ENCODE measurements at places on chromosomes 5 and 9. TPM values are rescaled to one million over a fixed set of nuclear protein-coding genes. Genes with fewer than 3 reads are reported as not detected.

- H3K4me1 ChIP-seq, result no peaks in the 10 kb centered on the region
- no peak overlapping the region for H3K4me3 ChIP-seq
- H3K36me3 ChIP-seq, result no peaks in the 10 kb centered on the region
- no peak overlapping the region for H3K27ac ChIP-seq
Observed at GRCh38 chr9:121946465-121946864, 146.6 kb downstream of the TTLL11 start.

- H3K36me3 ChIP-seq, result no peaks in the 10 kb centered on the region
- peaks cover 11% of the 10 kb centered on the region for H3K4me1 ChIP-seq
- peak overlapping the region; percentile 68 for H3K4me3 ChIP-seq
- H3K27ac ChIP-seq, result peak overlapping the region; percentile 12
- peak; percentile 64 for DNase-seq
- H3K27me3 ChIP-seq, result no peaks in the 10 kb centered on the region
Observed at GRCh38 chr5:145856285-145856818, 16.5 kb downstream of the GRXCR2 start.

DNA sequence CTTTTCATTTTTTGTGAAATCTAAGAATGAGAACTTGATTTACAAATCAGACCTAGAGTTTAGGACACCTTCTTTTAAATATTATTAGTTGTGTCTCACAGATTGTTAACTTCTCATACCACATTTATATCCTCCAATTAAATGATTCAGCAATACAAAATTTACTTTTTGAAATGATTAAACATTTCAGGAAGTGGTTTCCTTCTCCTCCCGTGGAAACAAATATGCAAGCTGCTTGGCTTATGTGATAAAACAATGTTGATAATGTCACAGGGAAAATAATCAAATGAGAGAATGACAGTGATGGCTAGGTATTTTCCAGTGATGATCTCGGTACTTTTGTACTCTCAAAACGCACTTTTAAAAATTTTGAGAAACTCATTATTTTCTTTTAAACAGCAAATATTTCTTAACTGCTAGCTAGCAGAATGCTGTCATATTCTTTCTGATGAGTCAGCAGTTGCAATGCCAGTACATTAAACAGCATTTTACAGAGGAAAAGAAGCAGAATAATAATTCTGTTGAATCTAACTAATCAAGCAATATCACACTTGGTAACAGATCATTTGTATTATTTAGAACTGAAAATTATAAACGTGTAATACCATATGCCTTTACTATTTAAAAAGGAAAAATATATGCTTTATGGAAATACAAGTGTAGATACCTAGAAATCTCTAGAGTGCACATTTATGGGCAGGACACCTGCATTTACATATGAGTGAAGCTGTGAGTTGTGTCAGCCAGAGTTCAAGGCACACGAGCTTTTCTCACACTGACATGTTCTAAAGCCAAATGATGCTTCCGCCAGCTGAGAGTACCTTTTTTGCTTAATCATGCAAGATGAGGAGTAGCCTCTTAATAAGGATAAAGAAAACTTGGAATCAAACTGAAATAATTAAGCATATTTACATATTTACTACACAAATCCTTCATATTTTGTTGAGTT is 53.6 kb upstream of the CDH18 start:
- no peak overlapping the region for H3K27ac ChIP-seq
- no peaks in the 10 kb centered on the region for H3K4me1 ChIP-seq
- no peaks in the 10 kb centered on the region for H3K27me3 ChIP-seq
- no peak overlapping the region for H3K4me3 ChIP-seq
- H3K36me3 ChIP-seq, result no peaks in the 10 kb centered on the region

- peak within 1 kb of the TSS; percentile 80 for H3K27ac ChIP-seq
- H3K27me3 ChIP-seq, result no peaks in the 10 kb centered on the region
- peak within 1 kb of the TSS; percentile 45 for H3K4me3 ChIP-seq
- no peaks in the 10 kb centered on the region for H3K36me3 ChIP-seq
Observed at GRCh38 chr9:35905912-35906679, at the start of gene HRCT1. HRCT1 (plus strand) TSS chr9:35906202; CDS start chr9:35906288, 86 bp downstream.

The PDE6A gene
- total RNA-seq, result 0.05 TPM

The C8G gene
- 1.7 TPM for total RNA-seq

The GCNT4 gene
- total RNA-seq, result 3.5 TPM

DNA sequence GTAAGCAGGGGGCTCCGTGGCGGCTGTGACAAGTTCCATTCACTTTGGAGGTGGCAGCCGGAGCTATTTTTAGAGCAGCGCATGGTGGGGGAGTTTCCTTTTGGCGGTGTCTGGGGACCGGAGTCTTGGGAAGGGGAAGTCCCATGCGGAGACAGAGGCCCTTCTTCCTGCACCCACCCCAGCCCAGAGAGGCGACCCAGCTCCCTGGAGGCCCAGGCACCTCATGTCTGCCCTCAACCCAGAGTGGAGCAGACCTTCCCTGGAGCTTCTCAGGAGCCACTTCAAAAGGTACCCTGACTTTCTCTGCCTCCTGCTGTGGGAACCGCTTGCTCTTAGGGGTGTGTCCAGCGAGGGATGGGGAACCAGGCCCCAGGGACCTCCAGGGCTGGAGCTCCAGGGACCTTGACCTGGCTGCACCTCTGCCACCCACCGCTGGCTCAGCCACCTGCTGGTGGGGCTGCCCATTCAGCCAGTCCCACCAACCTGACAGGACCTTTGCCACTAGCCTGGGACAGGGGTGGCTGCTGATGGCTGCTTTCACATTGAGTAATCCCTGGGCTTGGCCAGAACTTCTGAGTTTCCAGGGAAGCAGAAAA is 34.1 kb downstream of the NEK6 start:
- no peak overlapping the region for H3K4me3 ChIP-seq
- no peak for DNase-seq
- H3K27ac ChIP-seq, result no peak overlapping the region
- no peaks in the 10 kb centered on the region for H3K36me3 ChIP-seq

DNA sequence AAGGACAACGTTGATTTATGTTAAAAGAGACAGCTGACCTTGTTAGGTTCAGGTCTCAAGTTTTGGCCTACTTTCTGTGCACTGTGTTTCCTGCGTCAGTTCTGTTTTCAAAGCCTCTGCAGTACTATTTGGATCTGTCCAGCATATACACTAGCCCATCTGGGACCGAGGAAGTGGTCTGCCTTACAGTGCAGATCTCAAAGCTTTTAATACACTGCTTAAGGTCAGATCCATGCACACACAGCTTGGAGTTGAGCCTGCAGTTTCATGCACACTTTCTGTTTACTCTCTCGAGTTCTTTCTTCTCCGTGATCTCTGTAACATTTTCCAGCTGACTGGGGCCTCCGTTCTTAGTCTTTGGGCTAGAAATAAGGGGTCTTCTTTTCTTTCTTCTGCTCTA is 24.1 kb downstream of the CARTPT start:
- H3K4me3 ChIP-seq, result no peak overlapping the region
- no peak for DNase-seq
- H3K4me1 ChIP-seq, result no peaks in the 10 kb centered on the region
- no peak overlapping the region for H3K27ac ChIP-seq
- no peaks in the 10 kb centered on the region for H3K36me3 ChIP-seq

GRCh38 chr5:372556-372995 is 51.1 kb downstream of the AHRR start:
- H3K4me1 ChIP-seq, result no peaks in the 10 kb centered on the region
- peaks cover 9% of the 10 kb centered on the region for H3K27me3 ChIP-seq
- no peaks in the 10 kb centered on the region for H3K36me3 ChIP-seq
- no peak overlapping the region for H3K4me3 ChIP-seq
- DNase-seq, result no peak
- no peak overlapping the region for H3K27ac ChIP-seq

The RIC1 gene
- total RNA-seq, result 10.9 TPM

The FNIP1 gene
- 45.2 TPM for total RNA-seq

The SOX30 gene
- total RNA-seq, result not detected

GRCh38 chr5:111099058-111099778 is 7.1 kb downstream of the WDR36 start:
- peaks cover 99% of the 10 kb centered on the region for H3K36me3 ChIP-seq
- peaks cover 6% of the 10 kb centered on the region for H3K4me1 ChIP-seq
- no peak overlapping the region for H3K4me3 ChIP-seq
- no peaks in the 10 kb centered on the region for H3K27me3 ChIP-seq
- no peak overlapping the region for H3K27ac ChIP-seq
- DNase-seq, result no peak

GRCh38 chr9:84997472-84997871 is 327.9 kb downstream of the NTRK2 start:
- H3K36me3 ChIP-seq, result no peaks in the 10 kb centered on the region
- no peak for DNase-seq
- no peaks in the 10 kb centered on the region for H3K27me3 ChIP-seq
- H3K27ac ChIP-seq, result no peak overlapping the region
- H3K4me3 ChIP-seq, result no peak overlapping the region
- no peaks in the 10 kb centered on the region for H3K4me1 ChIP-seq

The IL33 gene
- total RNA-seq, result 9.7 TPM

The IGFBPL1 gene
- 0.51 TPM for total RNA-seq

DNA sequence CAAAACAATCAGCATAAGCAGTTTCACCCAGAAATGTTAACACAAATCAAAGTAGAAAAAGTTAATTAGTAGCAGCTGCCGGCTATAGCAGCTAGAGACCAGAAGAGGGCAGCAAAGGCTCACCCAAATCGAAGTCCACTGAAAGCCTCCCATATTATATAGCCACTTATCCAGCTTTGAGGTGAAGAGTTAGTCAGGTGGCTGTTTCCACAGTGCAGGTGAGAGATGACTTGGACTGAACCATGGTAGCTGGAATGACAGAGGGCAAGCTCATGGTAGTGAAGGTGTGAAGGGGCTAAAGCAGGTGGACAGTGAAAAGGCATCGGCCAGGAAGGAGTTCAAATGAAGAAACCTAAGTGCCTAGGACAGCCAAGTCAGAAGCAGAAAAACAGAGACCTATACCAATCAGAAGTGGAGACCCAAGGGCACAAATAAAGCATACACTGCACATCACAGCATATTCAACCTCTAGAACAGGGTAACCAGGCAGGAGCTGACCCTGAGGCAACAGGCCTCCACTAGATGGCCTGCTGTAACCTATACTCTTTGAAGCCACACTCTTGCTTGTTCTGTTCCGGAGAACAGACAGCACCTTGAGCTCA is 7.2 kb upstream of the RNF38 start:
- H3K36me3 ChIP-seq, result no peaks in the 10 kb centered on the region
- H3K4me1 ChIP-seq, result peaks cover 6% of the 10 kb centered on the region
- DNase-seq, result no peak

- H3K4me3 ChIP-seq, result no peak overlapping the region
- no peaks in the 10 kb centered on the region for H3K4me1 ChIP-seq
- no peak overlapping the region for H3K27ac ChIP-seq
- no peak for DNase-seq
- no peaks in the 10 kb centered on the region for H3K36me3 ChIP-seq
Observed at GRCh38 chr5:100603141-100603540, 68.0 kb downstream of the FAM174A start.

DNA sequence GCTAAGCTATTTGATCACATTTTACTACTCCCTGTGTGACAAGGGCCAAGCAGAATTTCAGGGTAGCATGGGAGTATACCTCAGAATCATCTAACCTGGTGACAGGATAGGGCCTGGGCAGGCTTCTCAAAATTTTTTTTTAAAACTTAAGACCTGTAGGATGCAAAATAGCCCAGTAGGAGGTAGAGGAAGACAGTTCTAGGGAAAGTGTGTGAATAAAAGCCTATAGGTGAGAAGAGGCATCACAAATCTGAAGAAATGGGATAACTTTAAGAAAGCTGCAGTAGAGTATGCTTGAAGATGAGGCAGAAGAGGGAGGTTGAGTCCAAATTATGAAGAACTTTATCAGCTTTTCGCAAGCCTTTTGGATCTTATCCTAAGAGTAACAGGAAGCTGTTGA is 32.3 kb downstream of the CNTRL start:
- no peaks in the 10 kb centered on the region for H3K4me1 ChIP-seq
- H3K27ac ChIP-seq, result no peak overlapping the region
- no peak for DNase-seq
- no peaks in the 10 kb centered on the region for H3K27me3 ChIP-seq

GRCh38 chr9:87640385-87640795 is 85.5 kb upstream of the CTSL start:
- H3K36me3 ChIP-seq, result no peaks in the 10 kb centered on the region
- no peaks in the 10 kb centered on the region for H3K4me1 ChIP-seq
- no peak overlapping the region for H3K27ac ChIP-seq
- H3K27me3 ChIP-seq, result no peaks in the 10 kb centered on the region

DNA sequence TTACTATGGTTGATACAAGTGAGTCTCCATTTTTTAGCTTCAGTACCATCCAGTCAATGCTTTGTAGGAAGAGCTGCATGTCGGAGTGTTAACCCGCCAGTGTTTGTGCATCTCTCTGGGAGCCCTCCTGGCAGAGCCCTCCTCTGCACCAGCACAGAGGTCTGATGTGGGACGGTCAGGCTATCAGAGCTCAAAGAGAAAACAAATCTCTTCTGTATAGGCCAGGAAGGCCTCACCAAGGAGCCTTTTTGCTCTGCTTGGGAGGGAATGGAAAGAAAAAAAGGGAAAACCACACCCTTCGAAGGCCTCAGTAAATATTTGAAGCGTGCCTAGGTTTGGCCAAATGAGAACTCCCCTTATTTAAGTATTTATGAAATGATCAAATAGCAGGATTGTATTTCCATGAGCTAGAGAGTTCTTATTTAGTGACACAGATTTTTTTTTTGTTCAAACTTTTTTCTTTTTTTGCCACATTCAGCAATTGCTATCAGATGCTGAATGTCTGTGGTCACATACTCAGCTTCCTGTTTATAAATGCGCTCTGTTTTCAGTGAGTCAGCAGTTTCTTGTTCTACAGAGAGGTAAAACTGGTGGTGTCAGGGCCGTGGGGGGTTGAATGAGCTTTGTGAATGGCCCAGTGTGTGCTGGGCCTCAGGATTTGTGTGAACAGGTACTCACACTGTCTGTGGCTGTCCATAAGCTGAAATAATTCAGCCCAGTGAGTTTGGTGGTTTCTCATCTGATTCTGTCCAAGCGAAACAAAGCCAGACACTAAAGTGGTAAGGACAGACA is 226.6 kb downstream of the SNX18 start:
- no peak overlapping the region for H3K4me3 ChIP-seq
- DNase-seq, result no peak
- no peaks in the 10 kb centered on the region for H3K27me3 ChIP-seq
- peak overlapping the region; percentile 61 for H3K27ac ChIP-seq
- H3K4me1 ChIP-seq, result no peaks in the 10 kb centered on the region
- no peaks in the 10 kb centered on the region for H3K36me3 ChIP-seq

The IL3 gene
- total RNA-seq, result not detected

The COL5A1 gene
- 5.5 TPM for total RNA-seq

The CXCL14 gene
- total RNA-seq, result 21.4 TPM

DNA sequence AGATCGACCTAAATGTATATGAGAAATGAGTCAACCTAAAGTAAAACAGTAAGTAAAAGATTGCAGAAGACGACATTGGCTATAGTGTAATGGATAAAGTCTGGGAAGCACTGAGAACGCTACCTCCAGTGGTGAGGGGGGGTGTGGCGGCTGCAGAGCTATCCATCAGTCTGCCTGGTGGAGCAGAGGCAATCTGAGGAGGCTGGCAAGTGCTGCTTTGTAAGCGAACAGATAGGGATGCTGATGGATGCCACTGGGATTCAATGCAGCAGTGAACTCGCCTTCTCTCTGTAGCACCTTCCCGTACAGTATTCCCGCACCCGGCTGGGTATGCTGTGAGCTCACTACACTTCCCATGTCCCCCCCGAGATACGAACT is 261.5 kb downstream of the NSG2 start:
- no peak overlapping the region for H3K4me3 ChIP-seq
- no peak overlapping the region for H3K27ac ChIP-seq
- no peak for DNase-seq
- peaks cover 5% of the 10 kb centered on the region for H3K4me1 ChIP-seq
- no peaks in the 10 kb centered on the region for H3K27me3 ChIP-seq

- H3K4me3 ChIP-seq, result no peak overlapping the region
- no peaks in the 10 kb centered on the region for H3K27me3 ChIP-seq
- peaks cover 30% of the 10 kb centered on the region for H3K4me1 ChIP-seq
- peaks cover 8% of the 10 kb centered on the region for H3K36me3 ChIP-seq
Observed at GRCh38 chr5:179730852-179731251, 1.8 kb upstream of the MAML1 start.
